ENCODE measurements at places on chromosomes 2 and 18.

DNA sequence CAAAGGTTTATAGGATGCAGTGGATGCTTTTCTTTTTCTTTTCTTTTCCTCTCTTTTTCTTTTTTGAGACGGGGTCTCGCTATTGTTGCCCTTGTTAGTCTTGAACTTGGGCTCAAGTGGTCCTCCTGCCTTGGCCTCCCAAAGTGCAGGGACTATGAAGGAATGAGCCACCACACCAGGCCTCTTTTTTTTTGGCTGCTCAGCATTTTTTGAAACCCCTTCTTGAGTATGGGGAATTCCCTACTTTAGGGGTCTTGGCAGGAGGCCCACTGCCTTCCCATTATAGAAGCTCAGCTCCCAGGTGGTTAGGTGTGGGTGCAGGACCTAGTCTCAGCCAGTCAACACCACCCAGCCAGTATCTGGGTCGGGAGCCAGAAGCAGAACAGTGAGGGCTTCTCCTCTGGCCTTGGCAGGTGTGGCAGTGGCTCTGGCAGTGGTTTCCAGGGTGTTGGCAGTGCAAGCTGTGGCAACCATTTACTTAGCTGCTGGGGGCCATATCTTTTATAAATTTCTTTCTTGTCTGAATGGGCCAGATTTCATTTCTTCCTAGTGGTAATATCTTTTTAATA, 51.4 kb upstream of the ACYP2 start:
- DNase-seq: no peak

GRCh38 chr2:103959174-103960128, 894.5 kb upstream of the POU3F3 start:
- DNase-seq: peak; percentile 86

DNA sequence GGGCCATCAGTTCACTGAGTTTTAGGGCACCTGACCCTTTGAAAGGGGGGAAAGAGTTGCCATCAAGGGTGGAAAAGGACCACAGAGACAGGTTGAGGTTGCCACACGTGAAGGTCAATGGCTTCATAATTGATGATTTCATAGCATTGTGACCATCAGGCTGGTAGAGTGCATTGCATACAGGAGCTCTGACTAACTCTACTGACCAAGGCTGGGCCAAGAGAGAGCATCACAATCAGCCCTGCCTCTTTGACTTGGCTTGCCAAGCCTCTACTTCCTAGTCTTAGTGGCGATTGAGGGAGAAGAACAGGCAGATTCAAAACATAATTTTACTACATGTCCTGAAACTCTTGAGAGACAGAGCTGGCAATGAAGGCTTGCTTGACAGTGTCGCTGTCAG, 5.8 kb upstream of the TNP1 start:
- no peak for DNase-seq

DNA sequence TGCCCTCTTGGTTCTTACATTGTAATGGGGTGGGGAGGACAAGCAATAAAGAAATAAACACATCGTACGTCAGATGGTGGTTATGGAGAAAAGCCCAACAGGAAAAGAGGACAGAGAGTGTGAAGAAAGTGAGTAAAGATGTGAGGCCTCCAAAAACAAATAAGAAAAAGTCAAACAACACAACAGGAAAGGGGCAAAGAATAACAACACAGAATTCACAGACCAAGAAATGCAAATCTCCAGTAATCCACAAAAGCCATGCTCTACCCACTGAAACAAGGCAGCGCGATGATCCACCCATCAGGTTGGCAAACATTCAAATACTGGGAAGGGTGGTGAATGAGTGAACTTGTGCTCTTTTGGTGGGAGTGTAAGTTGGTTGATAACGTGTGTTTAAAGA, 16.7 kb upstream of the DUSP2 start:
- DNase-seq: no peak

- peak; percentile 61 for DNase-seq
Observed at GRCh38 chr2:181466661-181467576, 9.7 kb downstream of the ITGA4 start.

GRCh38 chr2:200222791-200223190, 83.7 kb upstream of the SPATS2L start:
- no peak for DNase-seq

GRCh38 chr2:219159771-219160185, 837 bp downstream of the NHEJ1 start:
- DNase-seq: no peak

DNA sequence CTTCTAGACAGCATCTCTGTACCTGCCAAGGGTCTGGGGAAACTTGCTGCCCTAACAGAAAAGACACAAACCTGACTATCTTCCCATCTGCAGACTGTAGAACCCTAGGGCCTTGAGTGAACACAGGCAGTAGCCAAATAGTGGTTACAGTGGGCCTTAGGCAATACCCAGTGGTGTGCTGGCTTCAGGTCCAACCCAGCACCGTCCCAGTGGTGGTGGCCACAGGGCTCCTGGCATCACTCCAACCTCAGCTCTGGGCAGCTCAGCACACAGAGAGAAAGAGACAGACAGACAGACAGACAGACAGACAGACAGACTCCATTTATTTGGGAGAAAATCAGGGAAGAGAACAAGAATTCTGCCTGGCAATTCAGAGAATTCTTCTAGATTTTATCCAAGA, 29.3 kb upstream of the UPP2 start:
- DNase-seq: no peak

GRCh38 chr2:129707800-129708199, 271.7 kb upstream of the RAB6C start:
- DNase-seq: no peak

DNA sequence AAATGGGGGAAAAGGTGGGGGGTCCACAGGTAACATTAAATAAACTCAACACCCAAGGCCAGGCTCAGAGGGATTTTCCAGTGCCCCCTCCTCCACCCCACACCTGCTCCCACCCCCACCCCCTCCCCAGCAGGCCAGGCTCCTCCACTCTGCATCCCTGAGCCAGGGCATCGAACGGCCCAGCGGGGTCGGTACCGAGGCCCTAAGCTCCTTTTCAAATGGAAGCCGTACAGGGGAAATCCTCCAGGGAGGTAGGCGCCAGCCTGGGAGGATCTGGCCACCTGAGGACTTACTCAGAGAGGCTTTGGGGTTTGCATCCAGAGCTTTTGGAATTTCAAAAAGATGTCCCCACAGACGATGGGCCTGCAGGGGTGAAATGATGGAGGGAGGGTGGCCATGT, 46.5 kb downstream of the ZFP36L2 start:
- DNase-seq: no peak
